ENCODE measurements at places on chromosomes 1 and 21.
A peak's percentile ranks its signal among the peaks of the same experiment; 100 is the strongest.

- DNase-seq: no peak
Observed at GRCh38 chr1:183516725-183517124, 44.4 kb downstream of the SMG7 start.

DNA sequence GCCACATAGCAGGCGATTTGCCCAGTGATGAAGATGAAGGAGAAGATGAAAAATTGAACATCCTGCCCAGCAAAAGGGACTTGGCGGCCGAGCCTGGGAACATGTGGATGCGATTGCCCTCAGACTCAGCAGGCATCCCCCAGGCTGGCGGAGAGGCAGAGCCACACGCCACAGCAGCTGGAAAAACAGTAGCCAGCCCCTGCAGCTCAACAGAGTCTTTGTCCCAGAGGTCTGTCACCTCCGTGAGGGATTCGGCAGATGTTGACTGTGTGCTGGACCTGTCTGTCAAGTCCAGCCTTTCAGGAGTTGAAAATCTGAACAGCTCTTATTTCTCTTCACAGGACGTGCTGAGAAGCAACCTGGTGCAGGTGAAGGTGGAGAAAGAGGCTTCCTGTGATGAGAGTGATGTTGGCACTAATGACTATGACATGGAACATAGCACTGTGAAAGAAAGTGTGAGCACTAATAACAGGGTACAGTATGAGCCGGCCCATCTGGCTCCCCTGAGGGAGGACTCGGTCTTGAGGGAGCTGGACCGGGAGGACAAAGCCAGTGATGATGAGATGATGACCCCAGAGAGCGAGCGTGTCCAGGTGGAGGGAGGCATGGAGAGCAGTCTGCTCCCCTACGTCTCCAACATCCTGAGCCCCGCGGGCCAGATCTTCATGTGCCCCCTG, 3.3 kb downstream of the ZBTB18 start:
- no peak for DNase-seq

GRCh38 chr1:86872086-86872485, 41.8 kb downstream of the SELENOF start:
- no peak for DNase-seq

DNA sequence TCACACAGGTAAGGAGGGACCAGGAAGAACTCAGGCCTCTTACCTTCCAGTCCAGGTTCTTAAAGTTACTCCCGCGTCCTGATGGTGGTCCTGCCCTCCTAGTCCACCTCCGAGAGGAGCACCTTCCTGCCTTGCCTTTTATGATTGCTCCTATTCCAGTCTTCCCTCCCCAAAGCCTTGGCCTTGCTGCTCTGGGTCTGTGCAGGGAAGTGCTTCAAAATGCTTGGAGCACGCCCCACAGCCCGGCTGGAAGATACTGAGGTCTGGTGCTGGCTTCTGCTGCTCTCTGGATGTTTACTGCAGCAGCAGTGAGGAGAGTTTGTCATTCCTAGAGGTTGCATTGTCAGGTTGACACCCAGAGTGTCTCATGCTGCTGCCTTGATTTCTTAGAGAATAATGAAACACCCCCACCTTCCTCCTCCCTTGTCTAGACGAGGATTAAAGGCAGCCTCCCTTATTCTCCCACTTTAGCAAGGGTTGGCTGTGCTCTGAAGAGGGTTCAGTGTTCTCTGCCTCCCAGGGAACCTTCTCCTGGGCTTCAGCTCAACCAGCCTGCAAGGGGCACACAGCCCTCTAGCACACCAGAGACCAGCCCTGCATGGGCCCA, 142.2 kb upstream of the CACNA1E start:
- DNase-seq: no peak

- DNase-seq: peak; percentile 66
Observed at GRCh38 chr1:1349256-1350012, at the start of gene DVL1. Gene DVL1, minus strand, starts transcription at chr1:1349418. Its CDS starts 353 bp downstream, at chr1:1349065.

All from activated gamma-delta T cell (primary cell).